GM12891 (cell line): ENCODE measurements at places on chromosomes 2 and 18.

- no peak for DNase-seq
These were observed 96.7 kb upstream of the LMAN1 start for GRCh38 chr18:59455728-59456276.

GRCh38 chr2:197171582-197171981 lies 139.0 kb downstream of the ANKRD44 start:
- no peak for DNase-seq

GRCh38 chr2:238106698-238107524 lies 6.8 kb downstream of the ESPNL start:
- DNase-seq, result peak; percentile 25

DNA sequence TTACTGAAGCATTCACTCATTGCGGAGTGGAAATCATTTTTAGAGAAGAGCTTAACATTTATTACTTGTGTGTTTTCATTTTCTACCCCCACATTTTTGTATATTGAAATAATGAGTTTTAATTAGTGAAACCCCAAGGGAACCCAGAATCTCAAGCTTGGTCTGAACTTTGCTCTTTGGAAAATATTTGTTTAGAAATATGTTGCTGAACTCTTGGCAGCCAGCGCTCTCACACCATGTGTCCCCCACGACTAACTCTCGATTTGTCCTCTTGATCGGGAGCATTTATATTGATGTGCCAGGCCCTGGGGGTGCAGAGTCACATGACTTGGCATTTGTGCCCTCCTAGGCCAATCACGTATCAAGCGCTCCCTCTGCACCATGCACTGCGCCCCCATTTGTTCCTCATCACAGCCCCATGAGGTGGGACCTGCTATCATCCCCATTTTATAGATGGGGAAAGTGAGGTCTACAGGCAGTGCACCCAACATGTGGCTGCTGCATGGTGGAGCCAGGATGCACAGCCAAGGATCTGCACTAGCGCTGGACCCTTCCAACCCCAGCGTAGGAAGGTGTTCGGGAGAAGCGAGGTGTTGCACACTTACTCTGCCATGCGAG lies 149.7 kb downstream of the NCK2 start:
- DNase-seq, result no peak

DNA sequence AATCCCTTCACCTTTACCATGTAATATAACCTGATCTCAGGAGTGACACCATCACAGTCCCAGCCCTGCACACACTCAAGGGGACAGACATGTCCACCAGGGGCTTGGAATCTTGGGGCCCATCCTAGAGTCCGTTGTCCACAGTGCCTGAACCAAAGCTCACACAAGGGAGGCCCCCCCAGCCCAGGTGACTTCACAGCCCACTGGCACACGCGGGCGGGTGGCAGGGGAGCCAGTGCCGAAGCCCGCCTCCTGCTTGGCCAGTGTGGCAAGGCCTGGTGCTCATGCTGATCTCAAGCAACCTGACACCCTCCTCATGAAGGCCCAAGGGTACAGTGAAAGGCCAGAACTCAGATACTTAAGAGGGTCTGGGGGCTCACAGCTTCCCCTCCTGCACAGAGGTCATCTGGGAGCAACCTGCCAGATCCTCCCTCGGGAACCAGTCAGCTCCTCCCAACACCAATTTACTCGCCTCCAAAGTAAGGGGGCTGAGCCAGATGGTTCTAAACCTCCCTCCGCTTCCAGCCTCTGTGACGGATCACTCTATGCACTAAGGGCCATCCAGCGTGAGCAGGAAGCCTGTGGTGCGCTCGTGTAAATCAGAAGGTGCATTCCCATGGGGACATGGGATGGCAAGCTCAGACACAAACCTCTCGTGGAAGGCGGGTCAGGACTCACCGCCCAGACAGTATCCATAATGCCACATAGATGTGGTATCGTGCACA lies 3.2 kb upstream of the RAB17 start:
- DNase-seq, result no peak

GRCh38 chr18:48884306-48884705 lies 66.5 kb downstream of the SMAD7 start:
- DNase-seq, result no peak

GRCh38 chr2:75949385-75950030 lies 238.8 kb upstream of the GCFC2 start:
- DNase-seq, result no peak

- no peak for DNase-seq
These were observed 32.1 kb downstream of the ASAP2 start for GRCh38 chr2:9238591-9239326.

- no peak for DNase-seq
These were observed 9.9 kb upstream of the GAREM2 start for GRCh38 chr2:26162963-26163362.

DNA sequence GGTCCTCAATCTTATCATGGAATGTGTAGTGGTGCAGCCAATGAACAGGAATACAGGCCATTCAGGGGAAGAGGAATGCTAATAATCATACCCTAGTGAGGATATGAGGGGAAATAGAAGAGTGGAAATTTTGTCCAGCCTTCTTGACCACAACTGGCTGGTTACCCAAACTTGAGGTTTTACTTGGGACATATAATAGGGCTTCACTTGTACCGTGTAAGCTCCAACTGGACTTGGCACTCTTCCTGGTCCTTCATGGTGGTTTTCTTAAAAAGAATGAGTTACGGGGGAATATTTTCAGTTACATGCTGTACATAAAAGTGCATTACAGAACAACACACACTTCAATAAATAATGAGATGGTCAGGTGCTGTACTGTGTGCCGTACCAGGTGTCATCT lies 234.9 kb upstream of the RASGRP3 start:
- no peak for DNase-seq
